ENCODE measurements at places on chromosomes 1 and 21.

- peak; percentile 33 for DNase-seq
Observed at GRCh38 chr1:235503403-235504121, 690 bp downstream of the B3GALNT2 start.

DNA sequence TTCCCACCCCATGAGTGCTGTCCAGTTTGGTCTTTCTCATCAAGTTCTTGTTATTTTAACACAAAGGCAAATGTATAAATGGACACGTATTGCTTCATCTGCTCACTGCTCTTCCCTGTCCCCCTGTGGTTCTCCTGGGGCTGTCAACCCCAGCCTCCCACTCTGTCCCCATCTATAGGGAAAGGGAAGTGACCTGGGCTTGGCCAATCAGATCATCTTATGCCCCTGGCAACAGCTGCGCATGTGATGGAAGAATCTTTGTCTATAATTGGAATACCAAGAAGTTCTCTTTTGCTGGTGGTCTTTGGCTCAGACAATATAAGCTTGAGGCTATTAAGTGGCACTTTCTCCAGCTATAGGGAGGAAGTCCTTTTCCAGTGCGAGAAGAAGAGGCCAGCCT is 4.7 kb upstream of the CCSAP start:
- DNase-seq: no peak

- DNase-seq: no peak
Observed at GRCh38 chr1:100866041-100866900, 28.4 kb downstream of the EXTL2 start.

GRCh38 chr1:22055463-22055862 is 3.0 kb downstream of the CDC42 start:
- no peak for DNase-seq

GRCh38 chr21:37462087-37462861 is 95.7 kb downstream of the DYRK1A start:
- DNase-seq: no peak

- no peak for DNase-seq
Observed at GRCh38 chr21:37758982-37759381, 157.3 kb downstream of the KCNJ6 start.

GRCh38 chr1:176696109-176696508 is 233.1 kb downstream of the PAPPA2 start:
- DNase-seq: no peak

- DNase-seq: no peak
Observed at GRCh38 chr1:37655274-37655673, 20.6 kb upstream of the RSPO1 start.

DNA sequence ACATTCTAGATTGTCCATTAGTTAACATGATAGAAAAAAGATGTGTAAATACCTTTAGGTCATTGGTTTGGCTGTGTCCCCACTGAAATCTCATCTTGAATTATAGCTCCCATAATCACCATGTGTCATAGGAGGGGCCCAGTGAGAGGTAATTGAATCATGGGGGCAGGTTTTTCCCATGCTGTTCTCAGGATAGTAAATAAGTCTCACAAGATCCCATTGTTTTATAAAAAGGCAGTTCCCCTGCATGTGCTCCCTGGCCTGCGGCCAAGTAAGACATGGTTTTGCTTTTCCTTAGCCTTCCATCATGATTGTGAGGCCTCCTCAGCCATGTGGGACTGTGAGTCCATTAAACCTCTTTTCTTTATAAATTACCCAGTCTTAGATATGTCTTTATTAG is 32.5 kb upstream of the SLC44A5 start:
- DNase-seq: no peak

DNA sequence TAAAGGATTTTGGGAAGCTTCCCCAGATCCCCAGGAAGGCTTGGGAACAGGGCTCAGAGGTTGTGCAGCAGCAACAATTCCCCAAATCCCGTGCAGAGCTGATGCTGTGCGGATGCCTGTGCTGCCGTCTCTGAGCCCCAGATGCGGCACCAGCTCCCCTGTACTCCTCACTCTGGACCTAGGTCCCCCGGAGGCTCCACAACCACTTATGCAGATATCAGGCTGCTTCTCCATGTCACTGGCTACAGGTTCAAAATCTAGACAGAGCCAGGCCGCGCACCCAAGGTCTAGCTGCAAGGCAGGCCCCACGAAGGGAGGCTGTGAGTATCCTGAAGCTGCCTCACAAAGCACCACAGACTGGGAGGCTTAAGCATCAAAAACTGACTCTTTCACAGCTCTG is 81.6 kb downstream of the PDE9A start:
- DNase-seq: no peak

DNA sequence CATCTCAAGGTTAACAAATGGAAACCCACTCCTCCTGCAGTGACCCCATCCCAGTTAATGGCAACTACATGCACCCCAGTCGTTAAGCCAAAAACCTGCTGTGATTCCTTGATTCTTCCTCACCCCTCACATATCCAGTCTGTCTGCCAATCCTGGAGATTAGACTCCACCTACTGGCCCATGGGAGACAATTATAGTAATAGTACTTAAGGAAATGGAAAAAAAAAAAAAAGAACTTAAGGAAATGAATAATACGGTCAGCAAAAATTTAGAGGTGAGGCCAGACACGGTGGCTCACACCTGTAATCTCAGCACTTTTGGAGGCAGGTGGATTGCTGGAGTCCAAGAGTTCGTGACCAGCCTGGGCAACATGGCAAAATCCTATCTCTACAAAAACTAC is 7.0 kb downstream of the NOL9 start:
- DNase-seq: no peak

Data from hypothalamus (tissue), 51 donors.